ENCODE measurements at places on chromosomes 1 and 21.

- DNase-seq = no peak
These were observed 7.1 kb upstream of the METTL25B start for GRCh38 chr1:156721131-156721530.

DNA sequence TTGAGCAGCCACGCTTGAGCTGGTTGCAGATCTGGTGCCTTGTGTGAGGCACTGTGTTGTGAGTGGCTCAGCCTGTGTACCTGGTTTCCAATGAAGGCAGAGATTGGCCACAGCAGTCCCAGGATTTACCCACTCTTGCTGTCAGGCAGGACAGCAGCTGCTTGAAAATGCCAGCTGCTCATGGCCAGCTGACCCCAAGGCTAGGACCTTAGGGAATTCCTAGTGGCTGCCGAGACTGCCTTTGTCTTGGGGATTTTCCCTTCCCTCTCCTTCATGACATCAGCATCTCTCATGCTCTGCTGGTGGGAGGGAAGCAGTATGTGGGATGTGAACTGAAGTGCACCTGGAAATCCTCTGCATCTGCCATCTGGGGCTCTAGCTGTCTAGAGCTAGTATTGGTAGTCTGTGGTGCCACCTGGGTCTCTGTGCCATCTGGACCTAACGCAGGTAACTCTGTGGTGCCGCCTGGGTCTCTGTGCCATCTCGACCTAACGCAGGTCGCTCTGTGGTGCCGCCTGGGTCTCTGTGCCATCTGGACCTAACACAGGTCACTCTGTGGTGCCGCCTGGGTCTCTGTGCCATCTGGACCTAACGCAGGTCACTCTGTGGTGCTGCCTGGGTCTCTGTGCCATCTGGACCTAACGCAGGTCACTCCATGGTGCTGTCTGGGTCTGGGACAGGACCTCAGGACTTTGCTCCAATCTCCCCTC is 3.8 kb upstream of the LRRC47 start:
- DNase-seq = no peak

DNA sequence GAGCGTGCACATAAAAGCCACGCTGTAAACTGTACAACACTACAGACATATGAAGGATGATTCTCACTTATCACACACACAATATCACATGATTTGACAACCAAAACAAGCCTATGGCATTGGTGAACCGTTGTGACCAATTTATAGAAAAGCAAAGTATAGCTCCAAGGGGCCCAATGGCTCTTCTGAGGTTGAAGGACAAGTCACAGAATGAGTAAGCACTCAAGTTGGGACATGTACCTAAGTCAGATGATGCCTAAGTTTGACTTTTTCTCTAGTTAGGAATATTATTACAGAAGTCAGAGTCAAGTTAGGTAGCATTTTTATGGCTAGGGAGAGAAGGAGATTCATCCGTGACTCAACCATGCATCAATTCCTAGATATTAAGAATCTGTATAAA is 45.7 kb downstream of the PLPP3 start:
- no peak for DNase-seq

GRCh38 chr1:154682254-154682653 is 74.3 kb upstream of the ADAR start:
- DNase-seq = no peak

- DNase-seq = no peak
These were observed 12.1 kb upstream of the MNDA start for GRCh38 chr1:158818975-158819431.

DNA sequence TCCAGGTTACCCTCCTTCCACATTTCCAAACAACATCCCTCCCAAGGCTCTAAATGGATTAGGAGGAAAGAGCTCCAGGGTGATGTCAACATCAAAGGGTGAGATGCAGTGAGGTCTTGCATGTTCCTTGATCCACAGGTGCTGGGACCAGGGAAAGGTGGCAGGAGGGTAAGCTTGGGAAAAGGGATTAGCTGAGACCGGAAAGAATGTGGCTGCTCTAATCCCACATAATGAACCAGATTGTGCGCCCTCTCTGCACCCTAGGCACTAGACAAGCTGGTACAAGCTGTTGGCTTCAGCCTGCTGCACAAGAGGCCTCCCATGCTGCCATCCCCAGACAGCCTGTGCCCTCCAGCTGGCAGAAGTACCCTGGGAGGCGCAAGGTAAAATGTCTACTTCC is 34.9 kb downstream of the PLXNA2 start:
- peak; percentile 96 for DNase-seq

DNA sequence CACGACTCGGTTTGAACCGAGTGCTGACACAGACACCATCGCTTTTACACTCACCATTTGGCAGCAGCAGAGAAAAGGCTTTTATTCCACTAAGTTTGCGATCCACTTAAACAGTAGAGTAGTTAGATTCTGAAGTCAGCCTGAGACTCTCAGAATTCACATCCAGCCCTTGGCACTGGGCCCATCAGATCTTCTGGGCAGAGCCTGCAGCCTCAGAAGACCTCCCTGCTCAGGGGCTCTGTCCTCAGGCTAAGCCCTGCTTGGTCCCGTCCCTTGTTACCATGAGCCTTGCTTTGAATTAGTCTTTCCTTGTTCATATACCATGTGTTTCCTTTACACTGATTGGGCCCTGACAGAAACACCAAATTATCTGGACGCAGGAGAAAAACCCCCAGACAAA is 41.4 kb upstream of the AJAP1 start:
- no peak for DNase-seq

GRCh38 chr21:38766987-38767722 is 38.6 kb upstream of the ETS2 start:
- no peak for DNase-seq

DNA sequence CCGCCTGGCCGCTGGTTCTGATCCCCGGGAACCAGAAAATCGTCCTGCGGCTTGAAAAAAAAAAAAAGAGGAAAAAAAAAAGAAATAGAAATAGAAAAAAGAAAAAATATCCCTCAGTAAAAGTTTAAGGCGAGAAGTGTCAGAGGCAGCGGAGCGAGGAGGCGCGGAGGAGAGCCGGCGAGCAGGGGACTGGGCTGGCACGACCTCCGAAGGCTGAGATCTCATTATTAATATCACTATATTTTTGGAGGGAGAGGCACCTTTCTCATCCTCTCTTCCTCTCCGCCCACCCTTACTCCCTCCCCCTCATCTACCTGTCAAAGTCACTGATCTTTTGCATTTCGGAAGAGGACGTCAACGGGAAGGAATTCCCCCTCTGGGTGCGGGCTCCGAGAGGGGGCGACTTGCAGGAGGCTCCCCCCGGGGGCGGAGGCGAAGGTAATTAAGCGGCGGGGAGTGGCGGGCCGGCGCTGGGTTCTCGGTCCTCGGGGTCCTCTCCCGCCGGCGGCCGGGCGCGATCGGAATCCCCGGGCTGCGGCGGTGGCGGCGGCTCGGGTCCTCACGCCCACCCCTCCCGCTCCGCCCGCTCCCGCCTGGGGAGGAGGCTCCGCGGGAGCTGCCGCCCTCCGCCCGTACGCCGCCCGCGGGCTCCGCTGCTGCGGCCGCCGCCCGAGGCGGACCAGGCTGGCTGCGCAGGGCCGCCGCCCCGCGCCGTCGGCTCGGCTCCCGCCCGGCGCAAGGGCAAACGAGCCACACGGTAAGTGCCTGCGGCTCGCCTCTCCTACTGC is at the start of gene NTNG1:
NTNG1 (plus strand) TSS at position 337 of the 788 bp plus-strand sequence.
- DNase-seq = peak; percentile 92

- peak; percentile 13 for DNase-seq
These were observed 4.7 kb downstream of the UROD start for GRCh38 chr1:45016767-45017166.

All from mesendoderm (in vitro differentiated cells).